ENCODE measurements at places on chromosomes 6 and 20. TPM values are rescaled to one million over a fixed set of nuclear protein-coding genes. Genes with fewer than 3 reads are reported as not detected.

SCUBE3 gene
- 0.62 TPM for total RNA-seq

ASF1A gene
- 38.4 TPM for total RNA-seq

GRCh38 chr6:126374372-126374771 lies 34.5 kb downstream of the CENPW start:
- DNase-seq: no peak

- DNase-seq: no peak
Measured at GRCh38 chr20:15900443-15900842, 672.8 kb downstream of the KIF16B start.

GRCh38 chr6:42049948-42050296 lies 402 bp upstream of the TAF8 start:
- peak; percentile 15 for DNase-seq

GRCh38 chr20:56702931-56703840 lies 74.1 kb downstream of the TFAP2C start:
- no peak for DNase-seq

- no peak for DNase-seq
Measured at GRCh38 chr6:110387986-110388385, 27.4 kb downstream of the DDO start.
